Activated CD8-positive, alpha-beta T cell treated with anti-CD3 and anti-CD28 coated beads for 36 hours (primary cell): ENCODE measurements at places on chromosomes 12 and 14. TPM values are rescaled to one million over a fixed set of nuclear protein-coding genes. Genes with fewer than 3 reads are reported as not detected.

KRT4 gene
- 0.16 TPM for total RNA-seq

BCL2L2 gene
- 1.1 TPM for total RNA-seq

DUSP6 gene
- total RNA-seq, result 16.6 TPM

DNA sequence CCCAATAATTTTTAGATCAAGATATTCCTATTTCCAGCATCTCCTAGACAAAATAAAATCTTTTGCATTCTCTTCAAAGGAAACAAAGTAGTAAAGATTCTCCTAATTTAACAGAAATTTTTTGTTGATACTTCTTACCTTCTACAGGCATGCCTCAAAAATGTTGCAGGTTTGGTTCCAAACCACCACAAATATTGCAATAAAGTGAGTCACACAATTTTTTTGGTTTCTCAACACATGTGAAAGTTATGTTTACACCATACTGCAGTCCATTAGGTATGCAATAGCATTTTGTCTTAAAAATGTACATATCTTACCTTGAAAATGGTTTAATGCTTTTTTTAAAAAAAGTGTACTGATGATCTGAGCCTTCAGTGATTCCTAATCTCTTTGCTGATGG is 65.6 kb upstream of the USP15 start:
- peaks cover 30% of the 10 kb centered on the region for H3K27me3 ChIP-seq
- DNase-seq, result no peak
- no peaks in the 10 kb centered on the region for H3K36me3 ChIP-seq
- no peak overlapping the region for H3K27ac ChIP-seq
- H3K4me1 ChIP-seq, result peaks cover 20% of the 10 kb centered on the region

DNA sequence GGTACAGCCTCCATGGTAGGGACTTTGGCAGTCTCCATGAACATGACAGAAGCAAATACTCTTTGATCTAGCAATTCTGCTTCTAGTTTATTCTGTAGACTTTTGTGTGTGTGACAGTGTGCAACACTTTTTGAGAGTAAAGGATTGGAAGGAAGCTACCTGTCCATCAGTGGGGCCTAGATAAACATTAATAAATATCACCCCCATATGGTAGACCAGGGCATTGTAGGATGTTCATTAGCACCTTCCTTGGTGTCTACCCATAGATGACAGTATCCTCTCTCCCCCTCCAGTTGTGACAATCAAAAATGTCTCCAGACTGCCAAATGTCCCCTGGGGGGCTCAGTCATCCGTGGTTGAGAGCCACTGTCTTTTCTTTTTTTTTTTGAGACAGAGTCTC is 10.8 kb downstream of the SNRNP35 start:
- no peak for DNase-seq
- no peak overlapping the region for H3K4me3 ChIP-seq
- no peaks in the 10 kb centered on the region for H3K27me3 ChIP-seq
- peaks cover 12% of the 10 kb centered on the region for H3K4me1 ChIP-seq

GRCh38 chr12:99128246-99128802 is 483.2 kb downstream of the APAF1 start:
- H3K27me3 ChIP-seq, result no peaks in the 10 kb centered on the region
- no peaks in the 10 kb centered on the region for H3K4me1 ChIP-seq
- no peaks in the 10 kb centered on the region for H3K36me3 ChIP-seq
- no peak overlapping the region for H3K4me3 ChIP-seq
- no peak for DNase-seq
- H3K27ac ChIP-seq, result no peak overlapping the region
